ENCODE measurements at places on chromosomes 12 and 14. TPM values are rescaled to one million over a fixed set of nuclear protein-coding genes. Genes with fewer than 3 reads are reported as not detected.

The GPR84 gene
- not detected for total RNA-seq

The BBOF1 gene
- 0.77 TPM for total RNA-seq

The LETMD1 gene
- total RNA-seq: 40.0 TPM

The MSRB3 gene
- total RNA-seq: 44.7 TPM

The BCL11B gene
- under 0.01 TPM for total RNA-seq

The BEGAIN gene
- total RNA-seq: under 0.01 TPM

The MFAP5 gene
- 0.13 TPM for total RNA-seq

The RFX4 gene
- not detected for total RNA-seq

The SLC25A21 gene
- 0.38 TPM for total RNA-seq

The ABCD2 gene
- not detected for total RNA-seq

The KITLG gene
- total RNA-seq: 3.2 TPM

The KRT79 gene
- total RNA-seq: not detected

The EML5 gene
- 0.13 TPM for total RNA-seq

The PMCH gene
- total RNA-seq: not detected

The IKZF4 gene
- 0.13 TPM for total RNA-seq

The SERPINA1 gene
- total RNA-seq: not detected

The CDKN3 gene
- total RNA-seq: 32.9 TPM

The ZFYVE1 gene
- 12.7 TPM for total RNA-seq

The FAM181A gene
- total RNA-seq: not detected

The GPRC5A gene
- total RNA-seq: 1.8 TPM

The LRIG3 gene
- 33.0 TPM for total RNA-seq

The MMP14 gene
- 74.8 TPM for total RNA-seq

The SLC39A9 gene
- 98.6 TPM for total RNA-seq

The SIX4 gene
- 0.51 TPM for total RNA-seq

The GPRC5D gene
- total RNA-seq: not detected

The RNF212B gene
- total RNA-seq: not detected

The SMCO2 gene
- 0.13 TPM for total RNA-seq

The SERPINA3 gene
- total RNA-seq: not detected

The GALNT8 gene
- total RNA-seq: 0.13 TPM

The SLCO1B1 gene
- not detected for total RNA-seq

The C12orf50 gene
- not detected for total RNA-seq

The GPR65 gene
- total RNA-seq: 0.13 TPM

The MSI1 gene
- total RNA-seq: not detected

The SLC5A8 gene
- total RNA-seq: under 0.01 TPM

The HCAR3 gene
- total RNA-seq: not detected

The DIP2B gene
- total RNA-seq: 32.7 TPM

The BICDL1 gene
- total RNA-seq: not detected

The CPM gene
- 0.64 TPM for total RNA-seq

The BATF gene
- 5.7 TPM for total RNA-seq

The KRT2 gene
- not detected for total RNA-seq

The TMEM229B gene
- total RNA-seq: 1.1 TPM

The ELK3 gene
- 50.2 TPM for total RNA-seq

The LMO3 gene
- not detected for total RNA-seq

The AMIGO2 gene
- 1.3 TPM for total RNA-seq

The WSCD2 gene
- total RNA-seq: not detected

The GLS2 gene
- 0.13 TPM for total RNA-seq

The TTC9 gene
- 0.13 TPM for total RNA-seq

The KRT77 gene
- not detected for total RNA-seq
